Hepatocyte (in vitro differentiated cells): ENCODE measurements at places on chromosomes 3 and 15.
A peak's percentile ranks its signal among the peaks of the same experiment; 100 is the strongest.

DNA sequence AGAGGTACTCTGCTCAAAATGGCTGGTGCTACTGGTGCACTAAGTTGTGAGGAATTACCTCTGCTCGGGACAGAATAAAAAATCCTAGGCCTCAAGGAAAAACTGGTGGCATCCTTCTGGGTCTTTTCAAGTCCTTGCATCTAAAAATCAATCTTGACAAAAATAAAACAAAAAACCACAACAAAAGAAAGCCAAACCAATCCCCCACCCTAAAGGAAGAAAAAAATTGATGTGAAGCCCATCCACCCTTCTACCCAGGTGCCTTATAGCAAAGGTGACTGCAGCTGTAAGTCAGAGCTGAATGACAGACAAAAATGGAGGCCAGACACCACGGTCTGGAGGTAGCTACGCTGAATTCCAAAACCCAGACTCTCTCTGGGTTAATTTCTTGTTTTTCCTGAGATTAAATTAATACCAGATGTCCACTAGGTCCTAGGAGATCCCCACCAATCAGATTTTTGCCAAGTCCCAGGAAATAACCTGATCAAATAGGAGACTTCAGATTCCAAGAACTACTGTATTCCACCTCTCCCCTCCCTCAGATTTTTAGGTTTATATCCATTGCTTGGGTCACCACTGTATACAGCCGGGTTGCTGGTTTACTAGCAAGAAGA lies 33.5 kb downstream of the ABCC5 start:
- no peaks in the 10 kb centered on the region for H3K36me3 ChIP-seq
- no peak for DNase-seq

GRCh38 chr3:55501905-55502304 lies 14.8 kb upstream of the WNT5A start:
- H3K4me3 ChIP-seq = no peak overlapping the region
- H3K27me3 ChIP-seq = no peaks in the 10 kb centered on the region
- no peaks in the 10 kb centered on the region for H3K36me3 ChIP-seq
- peaks cover 4% of the 10 kb centered on the region for H3K4me1 ChIP-seq
- no peak for DNase-seq

DNA sequence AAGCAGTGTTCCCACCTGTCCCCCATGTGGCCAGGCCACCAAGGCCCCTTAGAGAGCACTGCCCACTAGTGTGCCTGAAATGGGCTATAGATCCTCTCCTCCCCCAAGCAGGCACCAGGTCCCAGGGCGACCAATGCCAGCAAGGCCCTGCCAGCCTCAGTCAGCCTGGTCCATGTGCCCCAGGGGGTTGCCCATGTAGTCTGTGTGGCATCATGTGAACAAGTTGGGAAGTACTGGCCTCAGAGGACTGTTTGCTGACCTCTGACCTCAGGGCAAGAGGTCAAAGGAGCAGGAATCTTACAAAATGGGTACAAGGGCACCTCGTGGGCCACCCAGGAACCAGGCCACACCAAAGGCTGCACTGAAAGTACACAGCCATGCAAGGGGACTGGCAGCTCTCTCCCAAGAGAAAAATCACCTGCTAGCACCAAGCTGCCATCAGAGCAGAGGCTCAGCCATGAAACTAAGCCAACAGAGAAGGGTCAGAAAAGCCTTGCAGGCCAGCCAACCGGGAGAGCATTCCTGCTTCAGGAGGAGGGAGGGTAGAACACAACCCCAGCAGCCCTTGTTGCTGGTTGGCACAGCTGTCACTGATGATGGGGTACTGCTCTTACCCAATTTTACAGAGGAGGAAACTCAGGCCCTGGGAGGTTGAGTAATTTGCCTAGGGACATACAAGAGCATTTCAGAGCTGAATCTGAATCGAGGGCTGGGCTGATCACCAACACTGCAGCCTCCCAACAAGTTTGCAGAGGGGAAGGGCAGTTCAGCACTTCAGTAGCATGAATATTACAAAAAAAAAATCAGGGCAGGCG lies 5.2 kb upstream of the FURIN start:
- H3K4me1 ChIP-seq = peaks cover 13% of the 10 kb centered on the region
- no peak overlapping the region for H3K27ac ChIP-seq
- no peak overlapping the region for H3K4me3 ChIP-seq
- H3K27me3 ChIP-seq = no peaks in the 10 kb centered on the region
- DNase-seq = no peak

DNA sequence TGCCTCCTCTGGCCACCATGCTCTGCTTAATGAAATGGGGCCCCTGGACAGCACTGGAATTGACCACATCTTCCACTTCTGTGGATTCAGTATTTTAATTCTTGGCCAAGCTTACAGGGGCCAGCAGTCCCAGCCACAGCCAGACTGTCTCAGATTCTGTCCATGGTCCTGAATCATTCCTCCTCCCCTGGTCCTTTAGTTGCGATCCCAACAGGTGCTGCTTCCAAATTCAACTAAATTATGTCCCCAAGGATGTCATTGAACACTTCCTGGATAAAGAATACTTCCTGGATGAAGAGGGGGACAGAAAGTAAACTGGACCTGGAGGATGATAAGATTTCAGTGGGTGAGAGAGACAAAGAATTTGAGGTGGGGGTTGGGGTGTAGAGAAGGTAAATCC lies 111.1 kb upstream of the FOXB1 start:
- H3K4me3 ChIP-seq = no peak overlapping the region
- H3K4me1 ChIP-seq = no peaks in the 10 kb centered on the region
- no peaks in the 10 kb centered on the region for H3K36me3 ChIP-seq
- peaks cover 18% of the 10 kb centered on the region for H3K27me3 ChIP-seq
- DNase-seq = peak; percentile 59
- no peak overlapping the region for H3K27ac ChIP-seq

GRCh38 chr3:155738580-155739076 lies 6.2 kb downstream of the PLCH1 start:
- peaks cover 3% of the 10 kb centered on the region for H3K4me1 ChIP-seq
- H3K27ac ChIP-seq = peak overlapping the region; percentile 86
- no peak for DNase-seq
- H3K27me3 ChIP-seq = no peaks in the 10 kb centered on the region
- H3K4me3 ChIP-seq = no peak overlapping the region
- H3K36me3 ChIP-seq = no peaks in the 10 kb centered on the region
